Activated CD8-positive, alpha-beta memory T cell treated with anti-CD3 and anti-CD28 coated beads for 24 hours (primary cell): ENCODE measurements at places on chromosomes 4 and X.

- no peak for DNase-seq
Observed at GRCh38 chr4:85399270-85399669, 75.7 kb upstream of the ARHGAP24 start.

- DNase-seq = no peak
Observed at GRCh38 chr4:88478247-88478646, 21.3 kb downstream of the HERC5 start.

DNA sequence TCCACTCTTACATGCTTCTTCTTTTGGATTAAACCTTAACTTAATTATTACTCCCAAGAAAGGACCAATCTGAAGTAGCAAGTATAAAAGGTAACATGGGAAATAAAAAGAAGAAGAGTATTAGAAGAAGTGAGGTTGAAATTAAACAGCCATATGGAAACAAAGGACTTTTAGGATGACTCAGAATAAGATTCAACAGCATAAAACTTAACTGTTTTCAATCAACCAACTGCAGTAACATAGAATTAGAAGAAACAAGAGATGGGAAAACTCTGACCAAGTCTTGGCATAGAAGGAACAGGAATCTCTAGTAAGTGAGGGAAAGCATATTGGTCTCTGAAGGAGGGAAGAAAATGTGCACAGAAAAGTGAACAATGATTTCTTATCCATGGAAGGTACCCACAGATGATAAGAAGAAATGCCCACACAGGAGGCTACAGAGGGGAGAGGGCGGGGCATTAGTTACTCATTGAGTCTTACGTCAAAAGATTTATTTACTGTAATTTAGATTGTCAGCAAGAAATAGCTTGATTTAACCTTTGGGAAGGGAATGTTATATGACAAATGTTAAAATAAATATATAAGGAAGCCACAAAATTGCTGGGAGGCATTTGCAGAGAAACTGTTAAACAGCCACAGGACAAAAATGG is 177.3 kb downstream of the BANK1 start:
- DNase-seq = no peak

DNA sequence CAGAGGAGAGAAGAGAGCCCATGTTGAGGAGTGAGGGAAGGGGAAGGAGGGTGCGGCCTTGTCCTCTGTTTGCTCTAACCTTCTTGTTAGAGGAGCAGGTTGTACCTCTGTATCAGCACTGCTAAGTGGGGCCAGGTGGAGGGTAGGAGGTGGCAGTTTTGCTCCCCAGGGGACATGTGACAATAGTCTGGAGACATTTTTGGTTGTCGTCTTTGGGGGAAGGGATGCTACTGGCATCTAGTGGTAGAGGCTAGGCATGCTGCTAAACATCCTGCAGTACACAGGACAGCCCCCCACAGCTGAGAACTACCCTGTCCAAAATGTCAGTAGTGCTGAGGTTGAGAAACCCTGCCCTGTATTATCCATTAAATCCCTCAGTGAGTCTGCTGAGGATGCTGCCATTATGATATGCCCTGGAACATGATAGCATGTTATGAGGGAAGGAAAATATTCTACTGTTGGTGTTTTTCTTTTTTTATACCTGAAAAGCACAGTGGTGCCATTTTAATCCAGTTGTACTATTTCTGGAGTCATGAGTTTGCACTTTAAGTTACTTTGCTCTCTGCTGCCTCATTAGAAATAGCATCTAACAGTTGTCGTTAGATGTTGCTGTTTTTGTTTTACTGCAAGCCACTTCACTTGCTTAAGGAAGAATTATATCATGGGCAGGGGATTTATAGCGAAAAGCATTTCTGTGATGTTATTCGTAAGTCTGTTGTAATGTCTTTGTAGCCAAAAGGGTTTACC is 90.6 kb downstream of the LRP2BP start:
- no peak for DNase-seq

DNA sequence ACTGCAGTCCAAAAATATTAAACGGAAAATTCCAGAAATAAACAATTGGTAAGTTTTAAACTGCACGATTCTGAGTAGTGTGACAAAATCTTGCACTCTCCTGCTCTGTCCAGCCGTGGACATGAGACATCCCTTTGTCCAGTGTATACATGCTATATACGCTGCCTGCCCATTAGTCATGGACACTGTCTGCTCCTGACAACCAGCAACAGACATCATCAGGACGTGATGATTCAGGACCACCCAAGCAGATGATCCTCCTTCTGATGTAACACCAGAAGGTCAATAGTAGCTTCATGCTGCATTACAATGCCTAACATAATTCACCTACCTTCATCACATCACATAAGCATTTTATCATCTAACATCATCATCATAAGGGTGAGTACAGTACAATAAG is 36.3 kb downstream of the ATRX start:
- DNase-seq = no peak

- DNase-seq = no peak
Observed at GRCh38 chr4:2478229-2478628, 9.3 kb downstream of the RNF4 start.

DNA sequence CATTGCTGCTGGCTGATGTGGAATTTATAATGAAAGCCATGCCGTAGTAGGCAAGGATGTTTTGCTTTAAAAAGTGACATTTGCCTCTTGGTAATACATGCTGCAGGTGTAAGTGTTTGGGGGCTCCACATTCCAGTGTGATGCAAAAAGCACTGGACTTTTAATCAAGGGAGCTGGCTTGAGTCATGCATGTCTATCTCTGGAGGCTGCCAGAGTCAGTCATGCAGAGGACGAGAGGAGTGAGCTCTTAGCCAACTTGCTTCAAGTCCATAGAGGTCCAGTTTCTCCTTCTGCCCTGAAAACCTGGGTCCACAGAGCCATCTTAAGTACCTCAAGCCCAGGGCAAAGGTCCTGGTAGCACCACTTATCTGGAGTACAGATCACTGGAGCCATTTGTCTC is 11.6 kb upstream of the CXCL13 start:
- no peak for DNase-seq
